Heart left ventricle (tissue), 16 donors: ENCODE measurements at places on chromosomes 7 and 10. TPM values are rescaled to one million over a fixed set of nuclear protein-coding genes. Genes with fewer than 3 reads are reported as not detected.

DNA sequence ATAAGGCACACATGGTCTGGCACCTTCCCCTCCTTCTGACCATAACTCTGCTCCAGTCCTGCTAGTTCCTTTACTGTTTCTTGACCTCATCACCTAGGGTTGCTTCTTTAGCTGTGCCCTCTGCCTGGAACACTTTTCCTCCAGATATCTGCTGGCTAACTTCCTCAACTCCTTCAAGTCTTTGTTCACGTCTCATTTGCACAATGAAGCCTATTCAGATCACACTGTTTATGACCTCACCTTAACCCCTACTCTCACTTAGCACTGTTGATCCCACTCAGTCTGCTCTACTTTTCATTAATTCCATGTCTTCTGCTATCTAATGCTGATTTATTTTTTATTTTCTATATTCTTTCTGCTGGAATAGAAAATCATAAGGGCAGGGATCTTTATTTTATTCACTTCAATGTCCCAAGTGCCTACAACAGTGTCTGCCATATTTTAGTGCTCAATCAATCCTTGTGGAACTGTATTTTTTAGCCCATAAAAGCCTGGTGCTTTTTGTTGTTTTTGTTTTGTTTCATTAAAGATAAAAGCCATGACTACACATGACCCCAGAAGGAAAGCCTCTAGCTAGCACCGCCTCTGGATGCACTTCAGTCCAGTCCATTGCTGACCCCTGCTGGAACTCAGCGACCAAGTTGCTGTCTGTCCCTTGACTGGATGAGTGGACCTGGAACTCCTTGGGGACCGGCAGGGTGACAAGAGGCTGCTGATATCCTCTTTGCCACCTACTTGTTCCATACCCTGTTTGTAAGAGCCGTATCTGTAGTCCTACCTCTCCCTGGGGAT lies 12.3 kb downstream of the KLF14 start:
- DNase-seq = peak; percentile 79

Gene SLC39A12
- not detected for total RNA-seq

GRCh38 chr10:95240811-95241210 lies 46.8 kb downstream of the ACSM6 start:
- no peak for DNase-seq

- no peak for DNase-seq
These were observed 91.3 kb downstream of the DGKI start for GRCh38 chr7:137755427-137755826.

Gene HMX3
- not detected for total RNA-seq

- DNase-seq = no peak
These were observed 203.1 kb downstream of the TFEC start for GRCh38 chr7:115827305-115828045.

- DNase-seq = no peak
These were observed 35.6 kb downstream of the PRPS1L1 start for GRCh38 chr7:17991866-17992648.

- DNase-seq = peak; percentile 50
These were observed 116.8 kb downstream of the MAD1L1 start for GRCh38 chr7:2115760-2116447.

Gene UCN3
- total RNA-seq = not detected

DNA sequence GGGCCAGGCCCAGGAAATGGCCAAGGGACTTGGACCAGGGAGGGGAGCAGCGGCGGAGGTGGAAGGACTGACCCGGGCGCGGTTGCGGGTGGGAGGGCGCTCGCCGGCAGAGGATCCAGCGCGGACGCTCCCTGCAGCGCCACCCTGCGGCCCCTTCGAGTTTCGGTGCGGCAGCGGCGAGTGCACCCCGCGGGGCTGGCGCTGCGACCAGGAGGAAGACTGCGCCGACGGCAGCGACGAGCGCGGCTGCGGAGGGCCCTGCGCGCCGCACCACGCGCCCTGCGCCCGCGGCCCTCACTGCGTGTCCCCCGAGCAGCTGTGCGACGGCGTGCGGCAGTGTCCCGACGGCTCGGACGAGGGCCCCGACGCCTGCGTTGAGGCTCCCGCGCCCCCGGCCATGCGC lies 16.8 kb upstream of the ZNF467 start:
- DNase-seq = no peak

DNA sequence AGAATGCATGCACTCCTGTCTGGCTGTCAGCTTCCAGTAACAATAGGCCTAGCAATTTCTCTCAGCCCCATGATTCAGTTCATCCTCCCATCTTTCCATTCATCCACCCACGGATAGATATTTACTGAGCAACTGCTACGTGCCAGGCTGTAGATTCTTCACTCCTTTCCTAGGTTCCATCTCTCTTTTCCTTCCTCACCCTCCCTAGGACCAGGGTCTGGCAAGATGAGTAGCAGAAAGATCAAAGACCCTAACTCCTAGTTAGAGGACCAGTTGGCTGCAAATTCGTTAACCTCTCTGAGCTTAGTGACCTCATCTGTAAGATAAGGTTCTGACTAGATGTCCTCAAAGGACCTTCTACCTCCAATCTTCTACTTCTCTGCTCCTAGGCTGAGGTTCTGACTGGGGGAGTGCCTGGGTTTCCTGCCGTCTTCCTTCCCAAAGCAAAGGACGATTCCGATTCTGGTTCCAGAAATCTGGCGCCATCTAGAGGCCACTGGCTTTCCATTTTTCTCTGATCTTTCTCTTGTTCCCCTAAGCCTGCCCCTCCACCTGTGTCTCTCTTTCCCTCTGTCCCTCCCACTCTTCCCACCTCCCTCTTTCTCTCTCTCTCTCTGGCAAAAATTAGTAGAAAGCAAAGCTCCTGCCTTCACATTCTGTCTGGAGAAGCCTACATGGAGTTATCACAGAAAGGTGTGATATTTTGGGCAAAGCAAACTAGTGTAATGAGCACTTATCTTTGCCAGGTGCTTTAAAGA lies 26.2 kb downstream of the TBATA start:
- peak; percentile 59 for DNase-seq

DNA sequence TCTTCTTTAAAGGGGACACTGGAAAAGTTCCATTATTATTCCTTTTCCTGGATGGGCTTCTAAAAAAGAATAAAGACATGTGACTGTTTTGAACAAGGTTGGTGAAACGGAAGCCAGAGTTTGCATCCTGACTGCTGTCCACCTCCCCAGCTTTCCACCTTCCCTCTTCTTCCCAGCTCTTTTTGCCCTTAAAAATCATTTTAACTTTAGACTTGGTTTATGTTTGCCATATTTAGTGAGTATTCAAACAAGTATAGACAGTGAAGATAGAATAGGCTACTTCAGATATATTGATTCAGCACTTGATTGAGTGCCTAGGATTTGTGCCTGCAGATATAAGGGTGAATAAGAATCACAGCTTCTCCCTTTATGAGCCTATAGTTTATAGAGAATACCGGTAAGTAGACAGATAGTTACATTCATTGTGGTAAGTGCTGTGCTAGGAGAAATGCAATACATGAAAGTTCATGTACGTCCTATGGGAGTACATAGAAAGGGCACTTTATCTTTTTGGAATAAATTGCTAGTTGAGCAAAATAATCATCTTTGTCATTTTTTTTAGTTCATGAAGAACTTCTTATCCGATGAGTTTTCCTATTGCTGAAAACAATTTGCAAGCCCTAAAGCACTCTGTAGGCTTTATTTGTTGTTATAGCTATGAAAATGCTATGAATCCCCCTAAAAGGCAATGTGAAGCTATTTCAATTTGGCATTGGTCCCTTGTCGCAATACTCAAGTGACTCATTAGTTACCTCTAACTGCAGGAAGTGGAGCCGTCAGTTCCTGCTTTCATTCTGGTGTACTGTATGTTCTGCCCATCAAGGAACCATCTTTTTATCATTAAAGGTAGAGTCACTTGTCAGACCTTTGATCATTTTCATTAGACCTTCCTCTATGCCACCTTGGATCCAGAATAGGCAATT lies 57.2 kb upstream of the STRIP2 start:
- DNase-seq = no peak

Gene CAMK2G
- total RNA-seq = 15.7 TPM

DNA sequence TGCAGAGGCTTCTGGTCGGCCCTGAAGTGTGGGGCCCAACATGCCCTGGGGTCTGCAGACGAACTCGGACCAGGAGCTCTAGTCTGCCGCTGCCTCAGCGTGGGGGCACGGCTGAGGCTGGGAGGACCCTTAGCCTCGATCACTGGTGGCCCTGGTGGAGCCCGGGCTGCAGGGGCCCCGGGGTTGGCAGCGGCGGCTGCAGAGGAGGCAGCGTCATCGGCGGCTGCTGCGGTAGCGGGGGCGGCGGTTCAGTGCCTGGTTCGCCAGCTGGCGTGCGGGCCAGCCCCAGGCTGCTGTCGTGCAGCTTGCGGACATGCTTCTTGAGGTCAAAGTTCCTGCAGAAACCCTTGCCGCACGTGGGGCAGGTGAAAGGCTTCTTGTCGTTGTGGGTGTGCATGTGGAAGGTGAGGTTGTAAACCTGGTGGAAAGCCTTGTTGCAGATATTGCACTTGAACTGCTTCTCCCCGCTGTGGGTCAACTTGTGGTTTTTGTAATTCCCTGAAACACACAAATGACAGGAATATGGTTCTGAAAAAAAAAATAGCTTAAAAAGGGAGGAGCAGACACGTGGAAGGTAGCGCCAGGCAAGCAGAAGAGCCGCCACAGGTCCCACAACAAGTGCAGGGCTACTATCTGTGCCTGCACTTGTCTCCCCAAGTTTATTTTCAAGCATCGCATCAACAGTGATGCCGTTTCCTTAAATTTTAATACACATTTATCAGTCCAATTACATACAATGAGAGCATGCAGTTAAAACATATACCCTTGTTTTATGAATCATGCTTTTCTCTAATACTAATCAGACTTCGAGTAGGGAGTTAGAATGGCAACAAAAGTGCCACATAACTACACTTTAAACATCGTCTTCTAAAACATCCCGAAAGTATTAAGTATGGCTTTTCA lies 2.4 kb downstream of the FEZF1 start:
- DNase-seq = no peak

DNA sequence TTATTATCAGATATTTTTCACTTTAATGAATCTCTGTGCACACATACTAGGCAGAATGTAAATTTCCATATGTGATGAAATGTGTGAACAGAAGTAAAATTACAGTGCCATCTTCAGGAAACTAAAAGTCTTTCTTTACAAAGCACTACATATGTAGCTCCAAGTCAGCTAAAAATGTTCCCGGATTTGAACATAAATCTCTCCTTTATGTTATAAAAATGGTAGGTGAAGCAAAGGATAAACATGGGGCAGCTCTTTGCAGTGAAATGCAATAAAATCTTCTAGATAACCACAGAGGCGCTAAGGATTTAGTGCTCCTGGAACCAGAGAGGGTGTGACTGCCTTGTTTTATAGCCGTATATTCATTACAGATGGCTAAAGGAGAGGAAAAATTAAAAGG lies 104.9 kb upstream of the C7orf33 start:
- DNase-seq = no peak

DNA sequence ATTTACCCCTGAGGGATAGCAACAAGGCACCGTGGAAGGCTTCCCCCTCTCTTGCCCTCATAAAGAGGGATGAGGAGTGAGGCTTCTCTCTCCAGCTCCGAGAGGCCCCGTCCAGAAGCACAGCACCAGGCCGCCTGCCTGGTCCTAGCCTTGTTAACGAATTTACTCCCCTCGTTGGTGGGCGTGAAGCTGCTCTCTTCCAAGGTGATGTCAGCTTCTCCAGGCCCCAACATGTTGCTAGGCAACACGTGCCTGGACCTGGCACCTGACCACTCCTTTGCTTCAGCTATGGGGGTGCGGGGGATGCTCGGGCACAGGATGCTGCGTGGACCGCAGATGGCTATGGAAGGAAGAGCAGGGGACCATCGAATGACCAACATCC lies 135.2 kb upstream of the MGMT start:
- DNase-seq = no peak

GRCh38 chr10:7185367-7185690 lies 225.5 kb downstream of the SFMBT2 start:
- DNase-seq = no peak

Gene GIMAP4
- total RNA-seq = 35.5 TPM

Gene ZNF804B
- not detected for total RNA-seq

Gene UPK3B
- total RNA-seq = not detected

- DNase-seq = no peak
These were observed 139.2 kb downstream of the ELMO1 start for GRCh38 chr7:37309493-37309892.

Gene PDGFA
- total RNA-seq = 50.9 TPM

DNA sequence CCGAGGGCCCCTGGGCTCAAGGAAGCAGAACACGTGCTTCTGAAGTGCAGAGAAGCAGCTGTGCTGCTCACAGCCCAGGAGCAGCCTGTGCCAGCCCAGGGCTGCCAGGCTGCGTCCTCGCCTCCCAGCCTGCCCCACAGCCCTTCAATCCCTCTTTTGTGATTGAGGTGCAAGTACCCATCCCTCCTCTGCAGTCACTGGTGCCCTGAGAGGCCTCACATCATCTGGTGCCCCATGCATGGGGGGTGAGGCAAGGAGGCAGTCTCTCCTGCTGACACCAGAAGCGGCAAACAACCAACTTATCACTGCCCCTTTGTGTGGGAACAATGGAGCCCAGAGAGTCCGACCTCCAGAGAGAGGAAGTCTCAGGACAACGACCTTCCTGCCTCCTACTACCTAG lies 49.8 kb upstream of the FGFR2 start:
- no peak for DNase-seq

Gene WDR86
- total RNA-seq = 0.53 TPM

DNA sequence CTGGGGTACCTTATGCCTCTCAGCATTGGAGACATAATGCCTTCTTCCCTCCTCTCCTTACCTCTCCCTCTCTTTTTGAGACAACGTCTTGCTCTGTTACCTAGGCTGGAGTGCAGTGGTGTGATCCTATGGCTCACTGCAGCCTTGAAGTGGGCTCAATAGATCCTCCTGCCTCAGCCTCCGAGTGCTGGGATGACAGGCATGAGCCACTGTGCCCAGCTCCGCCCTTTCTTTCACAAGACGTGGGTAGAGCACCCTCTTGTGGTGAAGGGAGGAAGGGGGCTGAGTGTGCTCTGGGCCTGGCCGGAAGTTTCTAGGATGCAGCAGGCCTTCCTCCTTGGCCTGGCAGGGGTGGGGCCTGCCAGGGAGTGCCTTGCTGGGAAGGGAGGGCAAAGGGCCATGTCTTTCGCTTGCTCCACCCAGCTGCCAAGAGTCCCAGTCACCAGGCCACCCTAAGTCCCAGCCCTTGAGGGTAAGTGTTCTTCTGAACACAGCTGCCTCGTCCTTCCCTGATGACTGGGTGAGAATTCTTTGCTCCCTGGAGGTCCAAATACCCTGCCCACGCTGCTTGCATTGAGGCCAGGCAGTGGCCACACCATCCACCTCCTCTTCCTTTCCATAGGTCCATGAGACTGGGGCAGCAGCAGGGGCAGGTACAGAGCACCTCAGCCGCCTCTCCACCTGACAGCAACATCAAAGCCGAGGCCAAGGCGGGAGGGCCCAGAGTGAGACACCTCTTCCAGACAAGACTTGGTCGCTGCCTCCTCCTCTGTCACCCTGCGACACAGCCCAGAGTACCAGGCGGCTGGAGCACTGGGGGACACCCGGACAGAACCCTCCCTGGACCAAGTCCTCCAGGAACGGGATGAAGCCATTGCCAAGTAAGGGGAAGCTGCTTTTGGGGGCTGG lies 3.7 kb downstream of the ABHD11 start:
- DNase-seq = peak; percentile 47

Gene BMPER
- total RNA-seq = 0.05 TPM

Gene TBL2
- 6.8 TPM for total RNA-seq

GRCh38 chr7:149071641-149072437 lies 18.7 kb downstream of the ZNF786 start:
- DNase-seq = no peak

- no peak for DNase-seq
These were observed 38.0 kb downstream of the FAM149B1 start for GRCh38 chr10:73205890-73206289.
